ENCODE measurements at places on chromosomes 11 and 22.
A peak's percentile ranks its signal among the peaks of the same experiment; 100 is the strongest.

GRCh38 chr11:67641338-67642172 is 2.0 kb upstream of the TBX10 start:
- no peak for DNase-seq

DNA sequence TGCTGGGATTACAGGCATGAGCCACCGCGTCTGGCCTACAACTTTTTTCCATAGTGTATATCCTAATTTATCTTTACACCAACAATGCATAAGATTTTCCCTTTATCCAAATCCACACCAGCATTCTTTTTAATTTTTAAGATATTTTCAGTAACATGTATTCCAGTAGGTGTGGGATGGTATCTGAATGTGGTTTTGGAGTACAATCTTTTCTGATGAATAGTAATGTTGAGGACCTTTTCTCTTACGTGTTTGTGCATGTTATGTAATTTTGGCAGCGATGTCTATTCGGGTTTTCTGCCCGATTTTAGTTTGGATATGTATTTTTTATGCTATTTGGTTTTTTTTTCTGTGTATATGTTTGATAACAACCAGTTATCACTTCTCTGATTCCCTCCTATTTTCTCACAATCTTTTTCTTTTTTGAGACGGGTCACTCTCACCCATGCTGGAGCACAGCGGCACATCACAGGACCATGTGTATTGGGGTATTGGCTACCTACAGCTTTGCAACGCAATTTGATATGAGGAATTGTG is 114.6 kb upstream of the GRK3 start:
- no peak for DNase-seq

DNA sequence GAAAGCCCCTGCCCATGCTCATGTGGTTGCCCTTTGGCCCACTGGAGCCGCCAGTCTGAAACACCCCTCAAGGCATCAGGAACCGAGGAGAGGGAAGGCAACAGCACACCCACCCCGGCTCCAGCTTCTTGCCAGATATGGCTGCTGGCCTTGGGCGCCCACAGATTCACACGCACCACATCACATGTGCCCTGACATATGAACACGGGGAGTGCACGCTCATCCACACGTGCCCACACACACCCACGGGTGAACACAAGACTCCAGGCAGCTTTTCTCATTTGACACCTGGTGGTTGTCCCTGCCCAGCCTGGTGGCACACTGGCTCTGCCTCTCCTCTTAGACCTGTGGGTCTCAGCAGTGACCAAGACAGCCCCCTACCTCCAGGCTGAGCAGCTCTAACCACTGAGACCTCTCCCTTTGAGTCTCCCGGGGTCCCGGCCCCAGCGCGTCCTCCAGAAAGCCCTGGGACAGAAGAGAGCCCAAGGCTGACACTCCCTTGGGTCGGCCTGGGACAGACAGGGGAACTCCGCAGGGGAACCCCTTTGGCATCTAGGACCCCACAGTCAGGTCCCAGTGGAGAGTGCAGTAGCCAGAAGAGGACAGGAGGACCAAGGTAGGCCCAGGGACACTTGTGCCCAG is 2.7 kb upstream of the MAPK12 start:
- DNase-seq: no peak

- DNase-seq: no peak
These were observed 129.7 kb downstream of the ST3GAL4 start for GRCh38 chr11:126485021-126485792.

DNA sequence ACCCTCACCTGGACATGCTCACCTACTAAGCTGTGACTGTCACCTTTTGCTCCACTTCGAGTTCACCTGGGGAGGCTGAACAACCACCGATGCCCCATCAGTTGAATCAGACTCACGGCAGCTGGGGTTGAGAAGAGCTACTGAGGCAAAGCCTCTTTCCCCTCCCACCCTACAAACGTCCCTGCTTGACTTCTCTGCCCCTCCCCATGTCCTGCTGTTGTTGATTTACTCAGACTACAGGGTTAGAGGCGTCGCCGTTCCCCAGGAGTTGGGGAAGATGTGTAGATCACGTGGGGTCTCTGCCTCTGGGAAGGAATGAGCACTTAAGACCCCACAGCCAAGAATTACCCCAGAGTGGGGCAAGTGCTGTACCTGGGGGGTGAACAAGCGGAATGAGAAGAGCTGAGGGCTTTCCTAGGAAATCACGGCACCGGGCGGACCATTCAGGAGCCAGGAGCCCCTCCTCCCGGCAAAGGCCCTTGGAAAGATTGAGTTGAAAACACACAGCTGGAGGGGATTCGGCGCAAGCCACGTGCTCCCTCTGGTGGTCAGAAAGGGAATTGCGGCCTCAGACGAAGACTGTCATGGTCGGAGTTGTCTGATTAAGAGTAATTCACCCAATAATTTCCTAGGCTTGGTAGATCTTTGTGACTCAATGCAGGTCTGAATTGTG is 7.0 kb downstream of the FXYD2 start:
- peak; percentile 59 for DNase-seq

- no peak for DNase-seq
These were observed 90.0 kb downstream of the ARHGAP42 start for GRCh38 chr11:100777103-100777502.

DNA sequence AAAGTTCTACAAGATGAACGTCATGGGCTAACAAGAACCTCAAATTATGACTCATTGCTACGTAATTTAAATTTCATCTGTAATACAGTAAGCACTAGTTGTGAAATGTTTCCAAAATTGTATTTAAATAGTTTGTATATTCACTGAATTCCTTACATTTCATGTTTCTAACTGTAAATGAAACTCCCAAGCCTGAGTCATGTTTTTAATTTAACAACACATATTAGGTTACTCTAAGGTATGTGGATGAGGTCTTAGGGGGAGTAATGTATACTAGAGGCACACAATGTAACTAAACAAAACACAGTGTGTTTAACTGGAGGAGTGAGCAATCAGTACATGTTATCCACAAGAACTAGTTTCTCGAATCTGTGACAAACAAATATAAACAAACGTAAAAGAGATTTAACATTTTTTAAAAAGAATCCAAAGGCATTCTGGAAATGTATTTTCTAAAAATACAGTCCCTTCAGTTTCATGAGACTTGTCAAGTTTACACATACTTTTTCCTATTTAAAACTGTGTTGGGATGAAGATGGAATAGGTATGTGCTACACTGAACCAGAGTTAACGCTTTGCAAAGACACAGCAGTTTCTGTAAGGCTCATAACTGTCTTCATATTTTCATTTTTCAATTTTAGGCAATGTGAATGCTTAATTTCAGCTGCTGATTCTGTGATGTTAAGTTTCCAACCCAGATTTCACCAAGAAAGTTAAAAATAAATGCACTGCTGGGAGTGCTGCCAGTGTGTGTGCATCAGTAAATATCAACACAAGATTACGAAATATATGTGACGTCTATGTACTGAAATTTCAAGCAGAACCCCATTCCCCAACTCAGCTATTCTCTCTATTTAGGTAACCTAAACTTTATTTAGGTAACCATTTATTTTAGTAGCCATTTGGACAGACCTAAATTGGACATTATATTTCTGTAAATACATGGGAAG is 52.6 kb downstream of the PITPNB start:
- no peak for DNase-seq

GRCh38 chr11:45928535-45929215 is 6.2 kb downstream of the LARGE2 start:
- no peak for DNase-seq

DNA sequence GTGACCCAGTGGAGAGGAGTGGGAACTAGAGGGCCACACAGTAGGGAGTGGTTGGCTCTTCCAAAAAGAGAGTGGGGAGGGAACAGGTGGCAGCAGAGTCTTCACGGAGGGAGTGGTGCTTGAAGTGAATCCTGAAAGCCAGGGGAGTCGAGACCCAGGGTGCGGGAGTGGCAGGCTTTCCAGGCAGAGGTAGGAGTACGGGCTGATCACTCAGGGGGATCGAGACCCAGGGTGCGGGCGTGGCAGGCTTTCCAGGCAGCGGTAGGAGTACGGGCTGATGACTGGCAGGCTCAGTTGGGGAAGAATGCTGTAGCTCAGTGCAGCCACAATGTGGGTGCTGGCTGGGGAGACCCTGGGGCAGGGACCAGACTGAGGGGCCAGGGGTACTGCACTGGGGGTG is 148.2 kb downstream of the TBC1D22A start:
- no peak for DNase-seq

- DNase-seq: no peak
These were observed 5.0 kb upstream of the APOL5 start for GRCh38 chr22:35712672-35713071.

GRCh38 chr11:12148466-12148865 is 38.1 kb downstream of the MICAL2 start:
- DNase-seq: no peak
